ENCODE measurements at places on chromosomes 2 and 18.

DNA sequence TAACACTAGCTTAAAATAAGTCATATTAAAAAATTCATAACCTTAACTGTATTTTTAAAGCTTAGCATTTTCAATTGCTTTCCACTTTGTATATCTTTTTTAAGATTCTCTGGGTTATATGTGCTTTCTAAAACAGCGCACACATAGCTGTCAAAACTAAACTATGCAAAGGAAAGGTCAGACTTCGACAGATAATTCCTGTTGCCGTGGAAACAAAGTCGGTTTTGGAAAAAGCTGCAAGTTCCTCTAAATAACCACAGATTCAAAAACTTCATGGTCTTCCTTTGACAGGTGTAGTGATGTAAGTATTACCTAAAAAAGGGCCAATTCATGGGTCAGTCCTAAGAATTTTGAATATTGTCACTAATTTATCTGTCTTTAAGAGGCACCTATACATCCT is 249.6 kb upstream of the TFPI start:
- no peak for DNase-seq

DNA sequence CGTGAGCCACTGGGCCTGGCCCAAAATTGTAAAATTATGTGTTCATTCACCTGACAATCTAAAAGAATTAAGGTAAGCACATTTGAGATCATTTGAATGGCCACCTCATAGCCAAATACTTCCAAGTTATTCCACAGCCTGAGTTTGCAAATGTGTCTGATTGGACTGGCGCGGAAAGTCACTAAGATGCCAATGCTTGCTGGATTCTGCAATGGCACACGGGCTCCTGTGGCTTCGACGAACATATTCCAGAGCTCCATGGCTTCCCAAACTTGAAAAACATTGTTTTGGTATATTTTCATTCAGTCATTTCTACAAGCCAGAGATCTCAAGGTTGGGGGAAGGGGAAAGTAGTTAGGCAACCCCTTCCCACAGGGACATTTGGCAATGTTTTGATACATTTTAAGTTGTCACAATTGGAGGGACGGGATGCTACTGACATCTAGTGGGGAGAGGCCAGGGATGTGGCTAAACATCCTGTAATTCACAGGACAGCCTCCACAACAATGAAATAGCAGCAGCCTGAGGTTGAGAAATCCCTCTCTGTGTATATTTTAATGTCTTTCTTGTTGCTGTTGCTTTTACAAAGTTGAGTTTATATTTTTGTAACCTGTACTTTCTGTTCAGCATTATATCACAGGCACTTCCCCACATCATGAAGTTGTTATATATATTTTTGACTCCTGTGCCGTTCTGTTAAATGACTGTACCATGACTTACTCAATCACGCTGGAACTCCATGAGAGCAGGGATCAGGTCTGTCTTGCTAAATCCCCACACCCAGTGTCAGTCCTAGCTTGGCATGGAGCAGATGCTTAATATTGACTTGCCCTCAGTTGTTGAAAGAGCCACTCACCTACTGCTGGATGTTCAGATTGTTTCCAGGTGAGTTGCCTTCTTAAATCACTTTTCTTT is 56.9 kb downstream of the COL4A4 start:
- DNase-seq = no peak

- no peak for DNase-seq
Observed at GRCh38 chr2:155802888-155803287, 529.6 kb downstream of the NR4A2 start.

DNA sequence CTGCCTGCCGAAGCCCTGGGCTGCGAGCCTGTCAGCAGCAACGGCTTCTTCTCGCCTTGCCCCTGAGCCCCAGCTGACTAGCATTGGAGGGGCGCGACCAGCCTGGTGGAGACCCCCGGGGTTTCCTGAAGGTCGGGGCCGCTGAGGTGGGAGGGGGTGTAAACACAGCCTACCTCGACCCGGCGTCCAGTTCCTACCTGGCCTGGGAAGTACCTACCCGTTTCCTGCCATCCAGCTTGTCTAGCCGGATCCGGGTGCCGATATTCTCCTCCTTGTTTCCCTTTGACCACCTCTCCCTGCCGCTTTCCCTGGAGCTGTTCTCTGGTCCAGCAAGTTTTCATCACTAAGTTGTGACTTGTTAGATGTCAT is 511 bp downstream of the MOB4 start:
- peak; percentile 2 for DNase-seq

GRCh38 chr18:61833978-61834377 is 58.8 kb downstream of the RNF152 start:
- DNase-seq = no peak

DNA sequence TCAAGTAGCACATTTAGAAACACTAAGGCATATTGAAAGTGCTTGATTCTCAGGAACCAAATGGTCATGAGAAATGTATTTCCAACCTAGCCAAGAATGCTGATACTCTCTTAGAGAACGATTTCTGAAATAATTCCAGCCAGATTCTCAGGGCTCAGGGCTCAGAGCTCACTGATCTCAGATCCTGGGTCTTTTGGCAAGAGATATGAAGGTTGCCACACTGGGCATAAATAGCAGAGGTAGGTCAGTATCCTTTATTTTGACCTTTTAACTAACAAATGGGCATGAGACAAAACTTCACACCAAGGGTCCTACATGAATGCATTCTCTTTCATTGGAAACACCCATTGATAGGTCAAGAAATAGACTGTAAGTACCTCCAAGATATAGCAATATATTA is 364.1 kb downstream of the ALK start:
- DNase-seq = no peak

DNA sequence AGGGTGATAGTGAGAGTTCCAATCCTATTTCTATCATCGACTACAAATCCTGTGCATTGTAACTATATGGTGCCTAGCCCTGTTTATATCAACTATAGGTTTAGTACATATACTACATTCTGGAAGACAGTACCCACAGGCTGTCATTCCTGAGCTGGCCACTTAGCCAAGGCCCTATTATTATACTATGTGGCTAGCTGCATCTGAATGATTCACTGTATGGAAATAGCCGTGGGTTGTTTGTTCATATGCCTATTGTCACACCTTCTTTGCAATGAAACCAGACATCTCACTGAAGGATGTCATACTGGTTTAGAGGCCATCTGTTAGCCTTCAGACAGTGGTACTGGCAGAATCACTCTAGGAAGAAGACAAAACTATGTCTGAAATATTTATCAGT is 62.3 kb upstream of the FSIP2 start:
- DNase-seq = no peak

- no peak for DNase-seq
Observed at GRCh38 chr2:238987352-238987981, 139.6 kb downstream of the TWIST2 start.
